ENCODE measurements at places on chromosomes 6 and 20. TPM values are rescaled to one million over a fixed set of nuclear protein-coding genes. Genes with fewer than 3 reads are reported as not detected.

The TTI1 gene
- 9.6 TPM for total RNA-seq

The FAM209B gene
- total RNA-seq: not detected

The TGM3 gene
- total RNA-seq: not detected

The C2 gene
- 17.7 TPM for total RNA-seq

DNA sequence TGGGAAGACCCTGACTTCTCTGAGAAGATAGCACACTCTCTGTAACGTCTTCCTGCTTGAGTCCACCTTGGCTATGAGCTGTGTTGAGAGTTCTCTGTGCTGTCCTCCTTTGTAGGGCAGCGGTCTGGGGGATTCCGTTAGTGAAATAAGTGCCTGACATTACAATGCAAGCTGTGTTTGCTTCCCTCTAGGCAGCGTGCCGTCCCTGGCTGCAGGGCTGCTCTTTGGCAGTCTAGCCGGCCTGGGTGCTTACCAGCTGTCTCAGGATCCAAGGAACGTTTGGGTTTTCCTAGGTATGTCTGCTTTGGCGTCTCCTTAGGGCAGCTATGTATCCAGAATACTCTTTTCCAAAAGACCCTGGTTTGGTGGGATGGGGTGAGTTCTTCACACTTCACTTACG is 2.8 kb downstream of the TMEM14C start:
- H3K4me3 ChIP-seq: no peak overlapping the region
- no peaks in the 10 kb centered on the region for H3K27me3 ChIP-seq
- DNase-seq: no peak

DNA sequence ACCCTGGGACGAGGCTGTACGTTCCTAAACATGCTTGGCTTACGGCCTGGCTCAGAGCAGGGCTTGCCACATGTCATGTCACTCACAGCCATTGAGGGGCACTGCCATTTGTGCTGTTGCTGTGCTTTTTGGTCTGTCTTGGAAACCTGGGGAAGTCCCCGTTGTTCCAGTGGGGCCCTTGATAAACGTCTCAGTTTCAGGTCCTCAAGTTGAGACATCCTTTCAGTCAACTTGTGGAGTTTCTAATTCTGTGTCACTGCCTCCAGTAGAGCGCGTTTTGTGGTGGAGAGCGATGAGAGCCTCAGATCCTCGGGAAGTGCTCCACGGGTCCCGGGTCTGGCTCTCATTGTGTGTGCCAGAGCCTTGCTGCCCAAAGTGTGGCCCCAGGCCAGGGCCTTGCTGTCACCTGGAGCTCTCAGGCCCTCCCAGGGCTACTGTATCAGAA is 43.0 kb upstream of the CCR6 start:
- no peak overlapping the region for H3K4me3 ChIP-seq

GRCh38 chr6:136551103-136551502 is 881 bp upstream of the MAP7 start:
- no peaks in the 10 kb centered on the region for H3K36me3 ChIP-seq
- H3K4me3 ChIP-seq: no peak overlapping the region
- no peaks in the 10 kb centered on the region for H3K4me1 ChIP-seq
- H3K27ac ChIP-seq: no peak overlapping the region
- DNase-seq: no peak
- H3K27me3 ChIP-seq: peaks cover 4% of the 10 kb centered on the region

DNA sequence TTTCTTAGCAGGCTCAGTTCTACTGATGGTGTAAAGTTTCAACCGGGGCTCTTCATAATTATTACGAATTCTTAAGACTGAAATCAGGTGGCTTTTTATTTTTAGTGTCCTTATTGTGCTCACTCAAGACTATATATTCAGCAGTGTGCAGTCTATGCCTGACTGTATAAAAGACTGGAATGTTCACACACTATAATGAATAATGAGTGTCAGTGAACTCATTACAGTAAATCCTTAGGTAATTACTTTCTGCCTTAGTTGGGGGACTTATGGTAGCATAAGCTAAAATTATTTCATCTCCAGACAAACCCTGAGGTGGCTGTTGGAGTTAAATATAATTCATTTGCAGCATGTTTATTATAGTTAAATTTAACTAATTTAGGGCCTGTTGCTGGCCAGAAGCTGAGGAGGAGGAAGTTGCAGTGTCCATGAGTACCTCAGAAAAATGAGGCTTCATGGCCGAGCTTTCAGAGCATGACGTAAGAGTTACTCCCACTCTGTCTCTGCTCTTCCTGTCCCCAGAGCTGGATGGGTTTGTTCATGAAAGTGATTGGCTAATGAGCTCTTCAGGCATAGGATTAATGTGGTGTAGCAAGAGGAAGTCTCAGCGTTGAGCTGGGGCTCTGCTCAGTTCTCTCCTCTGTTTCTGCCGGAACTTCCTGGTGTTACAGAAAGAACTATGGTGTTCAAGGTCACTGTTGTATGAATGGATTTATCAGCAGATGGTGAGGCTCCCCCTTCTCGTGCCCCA is 335.7 kb downstream of the NRN1 start:
- H3K27ac ChIP-seq: no peak overlapping the region
- no peaks in the 10 kb centered on the region for H3K36me3 ChIP-seq
- no peaks in the 10 kb centered on the region for H3K27me3 ChIP-seq
- no peak overlapping the region for H3K4me3 ChIP-seq
- no peak for DNase-seq
- H3K4me1 ChIP-seq: peaks cover 27% of the 10 kb centered on the region

GRCh38 chr20:63087872-63088680 is 81.3 kb upstream of the BHLHE23 start:
- H3K4me1 ChIP-seq: no peaks in the 10 kb centered on the region
- no peaks in the 10 kb centered on the region for H3K27me3 ChIP-seq
- no peak overlapping the region for H3K27ac ChIP-seq

- DNase-seq: no peak
- H3K4me1 ChIP-seq: peaks cover 18% of the 10 kb centered on the region
Measured at GRCh38 chr6:13461805-13462204, 25.6 kb downstream of the GFOD1 start.

DNA sequence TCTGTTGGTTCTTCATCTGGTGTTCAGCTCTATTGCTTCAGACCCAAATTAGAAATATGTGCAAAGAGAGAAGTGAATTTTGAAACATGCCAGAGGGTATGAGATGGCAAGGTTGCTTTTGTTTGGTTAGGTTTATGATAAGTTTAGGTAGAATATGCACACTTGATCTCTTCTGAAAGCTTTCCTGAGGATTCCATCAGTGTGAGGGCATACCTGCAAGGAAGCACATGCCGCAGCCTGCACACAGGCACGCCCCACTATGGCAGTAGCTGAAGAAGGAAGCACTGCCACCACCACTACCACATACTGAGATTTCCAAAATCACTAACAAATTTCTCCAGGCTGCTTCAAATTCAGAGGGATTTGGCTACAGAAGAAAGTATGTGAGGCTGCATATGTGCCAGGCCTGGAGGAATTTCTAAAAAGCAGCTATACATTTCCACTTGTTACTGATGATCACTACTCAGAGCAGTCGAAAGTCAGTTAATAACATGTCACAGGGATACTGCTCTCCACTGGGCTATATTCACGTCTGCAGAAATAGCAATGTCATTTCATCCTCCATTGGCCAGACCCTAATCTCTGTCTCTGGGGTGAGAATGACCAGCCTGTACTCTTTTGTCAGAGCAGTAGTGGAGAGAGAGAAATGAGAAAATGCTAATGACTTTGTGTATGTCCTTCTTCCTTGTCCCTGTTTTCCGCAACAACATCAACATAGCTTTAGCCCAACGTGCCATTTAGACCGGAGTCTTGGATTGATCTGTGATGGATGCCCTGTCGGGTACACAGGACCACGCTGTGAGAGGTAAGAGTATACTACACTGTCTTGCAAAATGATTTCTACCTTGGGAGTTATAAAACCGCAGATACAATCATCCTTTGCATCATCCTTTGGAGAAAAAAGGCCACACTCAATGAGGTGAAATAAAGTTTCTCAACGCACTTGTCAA is 396.7 kb downstream of the LAMA2 start:
- H3K27ac ChIP-seq: no peak overlapping the region
- H3K36me3 ChIP-seq: no peaks in the 10 kb centered on the region

GRCh38 chr6:112249489-112249888 is 4.9 kb downstream of the LAMA4 start:
- H3K4me1 ChIP-seq: peaks cover 68% of the 10 kb centered on the region
- H3K27ac ChIP-seq: peak overlapping the region; percentile 89
- no peak overlapping the region for H3K4me3 ChIP-seq
- no peaks in the 10 kb centered on the region for H3K36me3 ChIP-seq

GRCh38 chr20:51473256-51473655 is 69.3 kb downstream of the NFATC2 start:
- no peak overlapping the region for H3K27ac ChIP-seq
- no peak overlapping the region for H3K4me3 ChIP-seq
- no peaks in the 10 kb centered on the region for H3K36me3 ChIP-seq
- H3K27me3 ChIP-seq: no peaks in the 10 kb centered on the region

DNA sequence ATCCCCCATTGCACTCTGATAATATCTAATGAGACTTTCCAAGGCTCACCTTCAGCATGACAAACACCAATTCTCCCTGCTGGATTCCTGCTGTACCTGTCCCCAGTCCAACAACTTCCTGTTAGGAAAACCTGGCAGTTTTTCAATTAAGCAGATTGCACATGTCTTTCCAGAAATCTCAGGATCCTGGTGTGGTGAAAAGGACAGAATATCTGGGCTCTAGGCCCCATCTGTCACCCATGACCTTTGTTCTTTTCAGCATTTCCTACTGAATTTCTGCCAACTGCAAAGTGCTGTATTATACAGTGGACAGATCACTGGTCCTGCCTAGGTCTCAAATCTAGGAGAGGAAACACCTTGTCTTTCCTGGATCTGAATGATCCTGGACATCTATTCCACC is 27.7 kb upstream of the DTNBP1 start:
- no peak overlapping the region for H3K4me3 ChIP-seq
- H3K27ac ChIP-seq: peak overlapping the region; percentile 22
- DNase-seq: no peak
- no peaks in the 10 kb centered on the region for H3K4me1 ChIP-seq
- no peaks in the 10 kb centered on the region for H3K36me3 ChIP-seq

- DNase-seq: no peak
- H3K27me3 ChIP-seq: peaks cover 4% of the 10 kb centered on the region
- peaks cover 10% of the 10 kb centered on the region for H3K4me1 ChIP-seq
- no peaks in the 10 kb centered on the region for H3K36me3 ChIP-seq
- no peak overlapping the region for H3K27ac ChIP-seq
- no peak overlapping the region for H3K4me3 ChIP-seq
Measured at GRCh38 chr6:12336121-12336971, 46.2 kb downstream of the EDN1 start.

GRCh38 chr6:39865011-39865888 is 69.0 kb downstream of the MOCS1 start:
- no peaks in the 10 kb centered on the region for H3K4me1 ChIP-seq
- no peak overlapping the region for H3K27ac ChIP-seq
- peaks cover 8% of the 10 kb centered on the region for H3K36me3 ChIP-seq
- DNase-seq: peak; percentile 84
- no peak overlapping the region for H3K4me3 ChIP-seq

DNA sequence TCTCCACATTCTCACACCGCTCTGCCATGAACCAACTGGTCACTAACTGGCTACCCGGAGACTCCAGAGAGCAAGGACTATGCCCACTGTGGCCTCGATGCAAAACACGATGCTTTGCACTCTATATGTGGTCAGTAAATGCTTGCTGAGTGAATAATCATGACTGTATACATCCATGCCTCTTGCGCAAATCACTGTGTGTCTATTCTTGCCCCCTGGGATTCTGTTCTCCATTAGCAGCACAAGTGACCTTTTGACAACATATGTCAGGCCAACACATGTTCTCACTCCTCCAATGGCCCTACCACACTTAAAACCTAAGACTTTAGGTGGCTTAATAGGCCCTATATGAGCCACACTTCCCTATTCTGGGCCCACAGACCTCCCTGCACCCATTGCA is 16.9 kb downstream of the KIF16B start:
- H3K27ac ChIP-seq: no peak overlapping the region
- no peaks in the 10 kb centered on the region for H3K4me1 ChIP-seq
- no peak overlapping the region for H3K4me3 ChIP-seq
- H3K27me3 ChIP-seq: no peaks in the 10 kb centered on the region
- H3K36me3 ChIP-seq: no peaks in the 10 kb centered on the region

- H3K36me3 ChIP-seq: no peaks in the 10 kb centered on the region
- no peak overlapping the region for H3K4me3 ChIP-seq
- no peak for DNase-seq
- no peaks in the 10 kb centered on the region for H3K27me3 ChIP-seq
- no peaks in the 10 kb centered on the region for H3K4me1 ChIP-seq
Measured at GRCh38 chr6:72035486-72035885, 149.1 kb downstream of the RIMS1 start.

GRCh38 chr6:170177772-170178560 is 112.9 kb downstream of the DLL1 start:
- no peaks in the 10 kb centered on the region for H3K4me1 ChIP-seq
- peak; percentile 63 for DNase-seq
- no peaks in the 10 kb centered on the region for H3K36me3 ChIP-seq

Measured in sigmoid colon (tissue), 7 donors.